ENCODE measurements at places on chromosomes 1 and 21.

GRCh38 chr1:10324627-10325026 is 74.2 kb upstream of the PGD start:
- DNase-seq, result no peak

DNA sequence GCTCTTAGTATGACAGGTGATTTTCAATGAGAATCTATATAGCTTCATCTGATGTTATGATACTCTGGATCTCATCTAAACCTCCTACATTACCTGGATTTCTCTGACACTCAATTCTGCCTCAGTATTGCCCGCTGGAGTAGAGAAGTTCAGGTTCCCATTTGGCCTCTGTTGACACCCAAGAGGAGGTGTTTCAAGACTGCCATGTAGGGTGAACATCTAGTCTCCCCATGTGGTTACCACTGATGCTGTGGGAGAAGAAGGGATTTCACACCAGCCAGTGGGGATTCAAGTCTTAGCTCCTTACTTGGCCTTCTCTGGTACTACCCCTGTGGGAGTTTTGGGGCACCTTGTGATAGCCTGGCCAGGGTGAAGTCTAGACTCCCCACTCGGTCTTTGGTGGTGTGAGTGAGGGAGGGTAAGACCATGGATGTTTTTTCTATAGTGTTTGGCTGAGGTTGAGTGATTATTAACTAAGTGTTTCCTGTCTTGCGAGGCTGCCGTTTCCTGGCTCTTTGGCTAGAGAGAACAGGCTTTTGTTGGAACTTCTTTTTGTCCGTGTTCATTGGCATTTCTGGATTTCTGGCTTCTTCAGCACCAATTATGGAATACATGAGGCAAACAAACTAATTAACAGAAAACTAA is 90.7 kb downstream of the RHOU start:
- DNase-seq, result no peak

DNA sequence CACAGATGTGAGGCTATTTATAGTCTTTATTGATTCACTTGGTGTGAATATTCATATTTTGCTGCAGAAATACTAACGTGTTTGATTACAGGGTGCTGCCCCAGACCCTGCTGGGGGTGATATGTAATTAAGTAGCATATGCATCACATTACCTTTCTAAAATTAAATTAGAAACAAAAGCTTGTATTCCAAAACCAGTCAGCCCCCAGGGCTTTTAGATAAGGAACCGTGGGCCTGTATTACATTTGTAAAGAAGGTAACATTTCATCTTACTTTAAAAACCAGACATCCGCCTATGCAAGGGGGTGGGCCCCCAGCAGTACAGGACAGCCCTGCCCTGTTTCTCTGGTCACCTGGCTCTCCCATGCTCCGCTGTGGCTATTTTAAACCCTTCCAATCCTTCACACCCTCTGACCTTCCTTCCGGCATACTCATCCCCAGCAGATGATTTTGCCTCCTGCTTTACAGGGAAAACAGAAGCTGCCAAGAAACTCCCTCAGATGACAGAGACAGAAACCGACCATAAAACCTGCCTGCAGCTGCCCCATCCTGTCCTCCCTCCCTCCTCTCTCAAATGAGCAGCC is 22.0 kb upstream of the KCNC4 start:
- no peak for DNase-seq

- no peak for DNase-seq
Measured at GRCh38 chr1:19416921-19417470, 68.3 kb downstream of the CAPZB start.

DNA sequence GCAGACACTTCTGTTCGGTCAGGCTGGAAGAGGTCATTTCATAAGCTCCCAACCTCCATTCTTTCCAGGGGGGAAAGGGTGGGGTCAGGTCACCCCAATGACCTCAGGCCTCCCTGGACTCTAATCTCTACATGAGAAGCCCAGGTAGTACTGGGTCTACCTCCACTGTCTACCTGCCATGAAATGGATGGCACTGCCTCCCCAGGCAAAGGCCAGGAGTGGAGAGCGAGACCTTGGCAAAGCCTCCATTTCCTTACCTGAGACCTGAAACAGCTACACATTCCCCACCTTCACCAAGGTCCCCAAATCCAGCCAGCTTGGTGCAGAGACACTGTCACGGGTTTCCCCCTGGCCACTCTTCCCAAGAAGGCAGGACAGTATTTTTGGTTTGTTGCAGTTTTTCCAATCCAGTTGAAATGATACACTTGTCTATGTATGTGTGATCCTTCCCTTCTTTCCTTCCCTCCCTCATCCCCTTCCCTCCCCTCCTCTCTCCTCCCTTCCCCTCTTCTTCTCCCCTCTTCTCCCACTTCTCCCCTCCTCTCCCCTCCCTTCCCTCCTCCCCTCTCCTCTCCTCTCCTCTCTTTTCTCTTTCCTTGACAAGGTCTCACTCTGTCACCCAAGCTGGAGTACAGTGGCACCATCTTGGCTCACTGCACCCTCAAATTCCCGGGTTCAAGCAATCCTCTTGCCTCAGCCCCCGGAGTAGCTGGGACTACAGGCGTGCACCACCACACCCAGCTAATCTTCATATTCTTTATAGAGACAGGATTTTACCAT is 16.1 kb downstream of the BTG2 start:
- no peak for DNase-seq

- DNase-seq, result no peak
Measured at GRCh38 chr1:204589409-204590038, 73.3 kb downstream of the MDM4 start.

- no peak for DNase-seq
Measured at GRCh38 chr1:35726450-35727433, 8.1 kb upstream of the C1orf216 start.

GRCh38 chr1:46065405-46065804 is 67.0 kb downstream of the PIK3R3 start:
- no peak for DNase-seq

DNA sequence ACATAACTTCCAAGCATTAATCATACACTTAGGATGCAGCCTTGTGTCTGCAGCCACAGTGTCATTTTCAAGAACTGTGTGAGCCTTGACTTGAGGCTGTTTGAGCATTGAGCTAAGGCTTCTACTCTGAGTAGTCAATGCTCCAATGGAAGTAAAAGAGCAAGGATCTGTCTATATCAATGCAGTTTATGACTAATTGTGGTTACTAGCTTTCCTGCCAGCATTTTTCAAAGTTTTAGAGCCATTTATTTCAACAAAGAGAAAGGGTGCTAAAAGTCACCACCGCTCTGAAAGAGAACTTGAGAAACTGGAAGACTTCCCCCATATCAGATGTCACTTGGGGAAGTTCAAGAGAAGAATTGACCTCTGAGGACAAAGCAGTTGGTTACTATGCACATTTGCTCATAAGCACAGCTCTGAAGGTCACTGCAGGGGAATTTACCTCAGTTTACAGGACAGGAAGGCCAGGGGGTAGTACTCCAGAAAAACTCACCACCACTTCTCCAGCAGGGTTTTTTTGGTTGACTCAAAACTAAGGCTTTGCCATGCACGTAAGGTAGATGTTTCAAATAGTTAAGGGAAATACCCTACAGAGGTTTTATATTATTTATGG is 24.5 kb upstream of the RGS1 start:
- DNase-seq, result no peak

- DNase-seq, result no peak
Measured at GRCh38 chr1:81775510-81775909, 25.2 kb upstream of the ADGRL2 start.

DNA sequence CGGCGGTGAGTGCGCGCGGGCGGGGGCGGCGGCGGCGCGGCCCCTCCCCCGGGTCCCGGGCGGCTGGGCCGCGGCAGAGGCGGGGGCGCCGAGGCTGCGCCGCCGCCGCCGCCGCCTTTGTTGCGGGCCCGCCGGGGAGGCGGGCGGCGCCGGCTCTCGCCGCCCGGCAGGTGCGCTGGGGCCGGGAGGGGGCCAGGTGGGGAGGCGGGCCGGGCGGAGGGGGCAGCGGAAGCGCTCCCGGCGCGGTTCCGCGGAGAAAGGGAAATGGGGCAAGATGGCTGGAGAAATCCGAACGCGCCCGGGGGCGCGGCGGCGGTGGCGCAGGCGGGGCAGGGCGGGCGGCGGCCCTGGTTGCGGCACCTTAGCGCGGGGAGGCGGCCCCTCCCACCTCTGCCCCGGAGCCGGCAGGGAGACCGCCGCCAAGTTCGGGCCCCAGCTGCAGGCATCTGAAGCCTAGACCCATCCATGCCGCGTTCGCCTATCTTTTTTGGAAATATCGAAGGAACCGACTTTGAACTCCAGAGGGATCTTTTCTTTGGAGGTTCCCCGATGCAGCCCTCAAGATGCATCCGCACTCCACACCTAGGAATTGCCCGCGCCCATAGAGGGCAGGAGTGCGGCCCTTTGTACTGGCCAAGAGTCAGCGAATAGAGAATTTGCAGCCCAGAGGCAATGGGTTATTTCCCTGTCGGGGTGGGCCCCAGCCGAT is 479 bp downstream of the POGK start:
- DNase-seq, result peak; percentile 53

DNA sequence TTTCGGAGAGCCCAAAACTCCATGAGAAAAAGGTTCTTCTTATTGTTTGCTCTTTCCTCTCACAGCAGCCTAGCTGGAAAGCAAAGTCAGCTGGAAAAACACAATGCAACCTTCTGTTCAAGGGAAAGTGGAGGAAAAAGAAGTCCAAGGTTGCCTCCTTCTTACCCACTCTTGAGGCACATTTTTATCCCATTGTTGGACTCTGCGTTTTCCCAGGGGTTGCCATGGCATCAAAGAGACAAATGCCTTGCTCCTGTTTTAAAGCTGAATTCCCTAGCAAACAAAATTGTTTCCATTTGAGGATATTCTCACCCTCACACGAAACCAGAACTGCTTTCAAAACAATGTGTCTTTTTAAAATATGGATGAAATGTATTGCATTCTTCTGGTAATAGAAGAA is 45.1 kb upstream of the PALMD start:
- DNase-seq, result no peak

DNA sequence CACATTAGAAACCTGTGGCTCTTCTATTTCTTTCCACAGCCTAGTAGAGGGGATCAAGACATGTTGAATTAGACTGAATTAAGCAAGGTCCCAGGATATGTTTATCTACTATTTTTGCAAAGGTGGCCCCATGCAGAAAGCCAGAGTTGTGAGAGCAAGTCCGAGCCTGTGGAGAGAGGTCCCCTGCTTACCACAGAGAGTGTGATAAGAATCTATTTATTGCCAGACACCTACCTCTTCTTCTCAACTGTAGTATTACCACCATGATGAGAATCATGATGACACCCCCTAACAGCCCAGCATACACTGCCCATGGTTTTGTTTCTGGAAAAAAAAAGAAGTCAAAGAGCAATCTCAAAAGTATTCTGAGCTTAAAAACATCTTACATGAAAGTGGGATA is 23.0 kb downstream of the SLAMF1 start:
- DNase-seq, result no peak

DNA sequence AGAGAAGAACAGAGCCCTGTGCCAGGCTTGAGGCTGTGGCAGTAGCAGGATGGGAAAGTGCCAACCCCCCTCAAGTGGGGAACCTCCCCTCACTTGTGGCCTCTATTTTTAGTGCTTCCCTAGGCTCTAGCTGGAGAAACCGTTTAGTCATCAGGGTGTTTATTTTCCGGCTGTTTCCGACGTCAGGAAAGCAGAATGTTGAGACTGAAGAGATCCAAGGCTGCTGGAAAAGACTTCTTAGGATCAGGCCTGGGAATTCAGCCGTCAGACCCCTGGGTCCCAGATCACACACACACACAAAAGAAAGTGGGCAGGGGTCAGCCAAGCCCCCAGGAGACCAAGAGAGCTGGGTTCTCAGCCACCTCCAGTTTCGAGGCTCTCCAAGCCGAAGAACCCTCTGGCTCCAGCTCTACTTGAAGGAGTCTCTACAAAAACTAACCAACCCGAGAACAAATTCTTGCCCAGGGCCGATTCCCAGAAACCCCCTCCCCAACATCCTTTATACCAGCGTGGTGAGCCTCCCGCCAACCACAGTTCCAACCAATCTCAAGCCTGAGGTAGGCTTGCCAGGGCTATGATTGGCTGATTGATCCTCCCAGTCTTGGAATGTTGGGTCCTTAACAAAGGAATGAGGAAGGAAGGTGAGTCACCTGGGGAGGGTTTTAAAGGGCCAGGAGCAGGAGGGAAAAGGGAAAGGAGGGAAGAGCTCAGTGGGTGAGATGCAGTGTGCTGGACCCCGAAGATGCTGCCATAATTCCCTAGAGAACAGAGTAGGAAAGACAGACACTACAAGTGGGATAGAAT is 2.5 kb upstream of the MEF2D start:
- DNase-seq, result peak; percentile 94

Data from SJSA1 (cell line).